ENCODE measurements at places on chromosomes 7 and 10.

DNA sequence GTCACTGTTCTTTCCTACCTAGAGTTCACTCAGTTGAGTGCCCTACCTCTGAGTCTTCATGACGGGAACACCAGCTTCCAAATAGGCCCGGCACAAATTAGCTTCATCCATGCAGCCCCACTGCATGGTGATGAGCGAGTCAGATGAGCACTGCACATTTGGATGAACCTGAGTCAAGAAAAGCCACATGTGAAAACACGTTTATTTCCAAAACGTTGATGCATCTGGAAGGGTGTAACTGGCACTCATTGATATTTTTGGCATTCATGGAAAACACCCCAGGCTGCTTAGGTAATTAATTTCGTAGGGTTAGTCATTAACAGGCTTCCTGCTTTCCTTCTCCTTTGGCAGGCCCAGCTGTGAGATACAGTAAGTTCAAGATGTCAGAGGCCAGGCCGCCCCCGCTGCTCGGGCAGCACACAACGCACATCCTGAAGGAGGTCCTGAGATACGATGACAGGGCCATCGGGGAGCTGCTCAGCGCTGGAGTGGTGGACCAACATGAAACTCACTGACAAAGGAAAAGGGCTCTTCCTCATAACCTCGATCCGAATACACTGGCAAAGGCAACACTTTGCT is 725.2 kb downstream of the SUGCT start:
- no peak for DNase-seq

- no peak for DNase-seq
Observed at GRCh38 chr10:121570315-121570714, 27.9 kb downstream of the FGFR2 start.

DNA sequence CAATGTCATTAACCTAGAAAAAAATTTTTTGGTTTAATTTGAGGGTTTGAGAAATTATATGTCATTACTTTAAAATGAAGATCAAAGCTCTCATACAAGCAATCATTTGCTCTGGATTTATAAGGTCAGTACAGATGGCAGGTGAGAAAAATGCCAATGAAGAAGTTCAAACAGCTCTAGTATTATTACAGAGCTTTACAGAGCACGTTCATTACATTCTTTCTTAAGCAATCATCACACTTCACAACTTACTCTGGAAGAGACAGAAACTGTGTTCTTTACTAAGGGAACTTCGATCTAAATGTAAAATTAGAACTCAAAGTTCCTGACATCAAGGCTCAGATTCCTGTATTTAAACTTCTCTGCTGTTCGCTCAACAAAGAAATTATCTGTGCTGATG is 153.4 kb downstream of the ATE1 start:
- no peak for DNase-seq

DNA sequence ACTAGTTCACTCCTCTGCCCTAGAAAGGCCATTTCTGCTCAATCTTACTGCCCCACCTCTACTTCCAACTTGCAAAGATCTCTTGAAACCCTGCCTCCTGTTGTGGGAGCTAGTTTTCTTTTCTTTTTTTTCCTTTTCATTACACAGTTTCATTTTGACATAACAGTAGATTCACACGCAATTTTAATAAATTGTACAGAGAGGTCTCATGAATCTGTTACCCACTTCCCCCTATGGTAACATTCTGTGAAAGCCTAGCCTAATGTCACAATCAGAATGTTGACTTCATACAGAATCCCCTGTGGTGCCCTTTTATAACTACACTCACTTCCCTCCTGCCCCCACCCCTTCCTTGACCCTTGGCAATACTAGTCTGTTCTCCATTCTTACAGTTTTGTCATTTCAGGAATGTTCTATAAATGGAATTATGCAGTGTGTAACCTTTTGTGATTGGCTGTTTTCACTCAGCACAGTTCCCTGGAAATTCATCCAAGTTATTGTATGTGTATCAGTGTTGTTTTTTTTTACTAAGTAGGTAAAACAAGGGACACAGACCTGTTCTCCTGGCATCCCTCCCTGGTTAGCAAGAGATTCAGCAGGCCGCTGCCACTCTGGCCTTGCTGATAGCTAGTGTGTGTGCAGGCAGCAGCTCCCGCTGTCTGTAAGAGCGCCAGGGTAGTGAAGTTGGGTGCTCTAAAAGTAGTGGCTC is 21.5 kb downstream of the CHST3 start:
- no peak for DNase-seq

- DNase-seq, result no peak
Observed at GRCh38 chr10:102185811-102186527, 33.8 kb downstream of the NOLC1 start.

DNA sequence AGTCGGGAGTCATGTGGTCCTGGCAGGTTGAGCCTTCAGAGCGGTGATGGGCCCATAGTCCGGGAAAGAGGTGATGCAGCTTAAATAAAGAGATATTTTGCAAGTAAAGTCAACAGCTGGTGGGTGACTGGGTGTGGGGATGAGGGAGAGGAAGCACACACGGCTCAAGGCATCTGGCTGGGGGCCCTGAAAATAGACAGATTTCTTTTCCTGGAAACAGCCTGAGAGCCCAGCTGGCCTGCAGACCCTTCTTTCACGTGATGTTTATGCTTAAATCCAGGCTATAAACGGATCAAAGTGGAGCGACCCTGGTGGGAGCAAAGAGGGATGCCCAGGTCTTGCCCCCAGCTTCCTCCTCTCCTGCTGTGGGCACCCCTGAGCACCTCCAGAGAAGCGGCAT is 149.1 kb downstream of the TEX36 start:
- no peak for DNase-seq

DNA sequence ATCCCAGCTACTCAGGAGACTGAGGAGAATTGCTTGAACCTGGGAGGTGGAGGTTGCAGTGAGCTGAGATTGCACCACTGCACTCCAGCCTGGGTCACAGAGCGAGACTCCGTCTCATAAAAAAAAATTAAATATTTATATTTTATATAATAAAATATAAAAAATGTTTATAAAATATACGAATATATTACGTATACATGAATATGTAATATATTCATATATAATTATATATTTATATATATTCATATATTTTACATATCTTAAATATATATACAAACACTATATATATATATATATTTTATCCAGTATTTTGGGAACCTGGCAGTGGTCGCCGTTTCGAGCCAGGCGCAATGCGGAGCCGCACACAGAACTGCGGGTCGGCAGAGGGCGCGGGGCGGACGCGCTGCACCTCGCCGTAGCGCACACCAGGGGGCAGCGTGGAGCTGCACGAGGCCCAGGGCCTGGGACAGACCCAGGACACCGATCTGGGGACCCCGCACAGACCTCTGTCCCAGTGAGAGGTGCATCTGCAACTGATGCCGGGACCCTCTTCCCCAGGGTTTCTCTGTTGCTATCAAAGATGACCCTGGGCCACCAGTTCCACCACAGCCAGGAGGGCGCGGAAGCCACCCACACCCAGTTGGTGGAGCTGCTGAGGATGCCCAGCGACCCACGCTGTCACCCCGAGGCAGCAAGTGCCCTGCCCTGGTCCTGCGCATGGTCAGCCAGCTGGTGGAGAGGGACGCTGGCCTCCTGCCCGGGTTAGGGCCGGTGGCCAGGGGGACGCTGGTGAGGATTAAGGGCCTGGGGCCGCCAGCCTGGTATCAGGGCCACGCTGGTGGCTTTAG is 22.7 kb downstream of the AP5Z1 start:
- DNase-seq, result peak; percentile 38

DNA sequence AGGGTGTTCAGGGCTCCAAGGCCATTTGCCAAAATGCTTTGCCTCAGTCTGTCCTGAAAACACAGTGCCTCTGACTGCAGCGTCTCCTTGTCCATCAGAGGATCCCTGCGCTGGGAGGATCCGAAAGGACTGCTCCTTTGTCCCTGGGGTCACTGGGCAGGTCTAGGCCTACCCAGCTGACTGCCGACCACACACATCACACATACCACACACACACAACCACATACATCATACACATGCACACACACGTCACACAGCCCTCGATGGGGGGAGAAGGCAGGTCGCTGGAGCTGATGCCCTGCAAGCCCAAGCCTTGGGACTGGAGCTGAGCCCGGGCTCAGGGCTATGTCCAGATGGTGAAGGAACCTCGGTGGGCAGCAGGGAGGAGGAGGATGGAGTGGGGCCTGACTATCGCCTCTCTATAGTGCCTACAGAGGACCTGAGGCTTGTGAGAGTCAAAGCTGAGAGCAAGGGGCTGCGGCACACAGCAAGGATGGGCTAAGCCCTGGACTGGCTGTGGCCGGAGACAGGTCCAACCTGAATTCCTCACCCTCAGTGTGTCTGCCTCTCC is 29.1 kb downstream of the GPRIN2 start:
- no peak for DNase-seq

DNA sequence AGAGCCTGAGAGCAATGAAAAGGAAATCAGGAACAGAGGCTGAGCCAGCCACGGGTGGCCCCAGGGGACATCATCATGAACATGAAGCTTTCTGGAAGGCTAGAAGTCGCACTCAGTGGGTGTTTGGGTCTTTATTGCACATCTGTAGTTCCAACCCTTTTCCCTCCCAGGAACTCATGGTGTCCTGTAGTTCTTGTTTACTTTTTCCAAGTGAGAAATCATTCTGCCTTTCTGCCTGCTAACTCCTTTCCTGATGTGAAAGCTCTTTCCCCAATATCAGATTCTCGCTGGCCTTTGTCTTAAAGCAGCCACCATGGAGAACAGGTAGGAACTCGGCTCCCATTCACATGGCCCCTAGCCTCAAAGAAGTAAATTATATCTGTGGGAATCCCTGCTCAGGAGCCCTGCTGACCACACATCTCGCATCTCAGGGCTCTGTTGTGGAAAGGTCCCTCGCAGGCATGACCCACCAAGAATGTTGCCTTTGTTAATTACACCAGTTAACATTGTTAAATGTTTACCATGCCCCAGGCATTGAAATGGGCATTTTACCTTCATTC is 542.7 kb downstream of the TNS3 start:
- no peak for DNase-seq

GRCh38 chr7:130481898-130482297 is 10.0 kb upstream of the MEST start:
- DNase-seq, result no peak

DNA sequence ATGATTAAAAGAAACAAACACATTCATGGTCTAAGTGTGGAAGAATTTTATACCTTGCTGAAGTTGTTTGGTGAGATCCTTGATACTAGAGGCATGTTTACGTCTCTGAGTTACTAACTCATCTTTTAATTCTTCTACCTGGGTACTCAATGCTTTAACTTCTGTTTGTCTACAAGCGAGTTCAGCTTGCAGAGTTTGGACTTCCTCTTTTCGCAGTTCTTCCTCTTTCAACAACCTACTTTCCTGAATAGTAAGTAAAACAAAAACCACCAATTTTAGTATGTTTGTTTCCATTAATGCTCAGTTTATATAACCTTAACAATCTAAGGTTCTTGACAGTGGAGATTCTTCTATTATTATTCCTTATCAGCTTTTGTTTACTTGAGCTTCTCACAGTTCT is 42.9 kb downstream of the CCDC186 start:
- no peak for DNase-seq

GRCh38 chr10:123154711-123155505 is 706 bp downstream of the BUB3 start:
- no peak for DNase-seq

- DNase-seq, result peak; percentile 67
Observed at GRCh38 chr7:113421696-113422330, 303.5 kb upstream of the SMIM30 start.

DNA sequence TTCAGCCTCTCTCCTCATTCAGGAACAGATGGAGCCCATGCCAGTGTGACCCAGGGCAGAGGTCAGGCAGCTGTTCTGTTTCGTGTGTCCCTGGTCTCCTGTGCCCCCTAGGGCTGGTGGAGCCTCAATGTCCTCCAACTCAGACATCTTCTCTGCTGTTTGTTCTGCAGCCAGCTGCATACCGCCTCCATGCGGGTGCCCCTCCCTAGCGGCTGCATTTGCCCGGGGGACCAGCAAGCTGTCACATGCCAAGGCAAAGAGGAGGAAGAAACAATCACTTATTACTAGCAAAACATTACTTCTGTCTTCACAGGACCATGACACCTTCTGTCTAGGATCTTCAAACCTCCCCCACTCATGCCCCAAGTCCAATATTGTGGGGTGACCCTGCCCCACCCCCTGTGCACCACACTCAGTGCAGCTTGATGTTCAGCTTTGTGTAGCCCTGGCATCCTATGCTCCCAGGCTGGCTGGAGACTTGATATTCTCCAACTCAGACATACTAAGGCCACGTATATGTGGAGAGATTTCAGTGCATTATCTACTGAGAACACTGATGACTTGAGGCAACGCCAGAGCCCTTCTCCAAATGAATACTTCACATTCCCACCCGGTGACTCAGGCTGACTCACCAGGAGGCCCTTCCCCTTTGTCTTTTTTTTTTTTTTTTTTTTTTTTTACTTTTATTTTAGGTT is 188.9 kb downstream of the SKIDA1 start:
- DNase-seq, result no peak

- DNase-seq, result no peak
Observed at GRCh38 chr7:37007691-37008090, 283.4 kb upstream of the AOAH start.

DNA sequence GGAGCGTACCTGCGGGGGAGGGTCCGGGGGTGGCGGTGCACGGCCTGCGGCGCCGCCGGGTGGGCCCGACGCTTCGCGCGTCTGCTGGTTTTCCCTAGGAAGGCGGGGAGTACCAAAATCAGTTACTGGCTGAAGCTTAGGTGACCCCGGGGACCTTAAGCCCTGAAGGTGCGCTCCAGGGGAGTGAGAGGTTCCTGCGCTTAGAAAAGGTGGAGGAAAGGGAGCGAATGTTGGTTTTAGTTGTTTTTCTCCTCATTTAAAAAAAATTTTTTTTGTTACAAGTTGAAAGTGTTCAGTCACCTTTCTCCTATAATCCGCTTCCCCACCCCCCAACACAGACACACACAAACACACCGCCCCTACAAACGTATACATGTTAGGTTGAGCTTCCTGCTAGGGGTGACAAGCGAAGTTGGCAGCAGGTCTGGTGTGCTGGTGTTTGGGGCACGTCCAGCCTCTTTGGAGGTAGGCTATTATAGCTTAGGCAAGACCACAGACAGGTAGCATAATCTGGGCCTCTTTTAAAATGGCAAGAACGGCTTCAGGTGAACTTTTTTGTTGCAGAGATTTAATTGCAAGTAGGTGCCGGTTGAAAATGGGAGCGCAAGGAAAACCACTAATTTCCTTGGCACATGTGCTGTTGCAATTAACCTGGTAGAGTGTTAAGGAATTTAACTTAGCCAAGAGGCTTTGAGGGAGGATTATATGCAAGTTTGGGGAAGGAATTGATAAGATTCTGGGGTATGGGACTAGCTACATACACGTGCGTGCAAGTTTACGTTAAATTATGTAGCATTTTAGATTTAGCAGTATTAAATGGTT is 945 bp downstream of the ADD3 start:
- DNase-seq, result no peak

- no peak for DNase-seq
Observed at GRCh38 chr7:54946764-54947163, 72.1 kb upstream of the EGFR start.

GRCh38 chr7:4794591-4795350 is 19.3 kb downstream of the AP5Z1 start:
- DNase-seq, result no peak

- DNase-seq, result no peak
Observed at GRCh38 chr10:101993221-101993620, 62.8 kb downstream of the ARMH3 start.

GRCh38 chr7:27939893-27940292 is 199.9 kb downstream of the TAX1BP1 start:
- no peak for DNase-seq
